ENCODE measurements at places on chromosomes 16 and 17.

GRCh38 chr17:34135841-34136240, 119.2 kb upstream of the CCL2 start:
- no peak for DNase-seq

- DNase-seq, result no peak
These were observed 390.3 kb downstream of the CPPED1 start for GRCh38 chr16:12413393-12413792.

- no peak for DNase-seq
These were observed 3.6 kb downstream of the MAP2K4 start for GRCh38 chr17:12024327-12024726.

DNA sequence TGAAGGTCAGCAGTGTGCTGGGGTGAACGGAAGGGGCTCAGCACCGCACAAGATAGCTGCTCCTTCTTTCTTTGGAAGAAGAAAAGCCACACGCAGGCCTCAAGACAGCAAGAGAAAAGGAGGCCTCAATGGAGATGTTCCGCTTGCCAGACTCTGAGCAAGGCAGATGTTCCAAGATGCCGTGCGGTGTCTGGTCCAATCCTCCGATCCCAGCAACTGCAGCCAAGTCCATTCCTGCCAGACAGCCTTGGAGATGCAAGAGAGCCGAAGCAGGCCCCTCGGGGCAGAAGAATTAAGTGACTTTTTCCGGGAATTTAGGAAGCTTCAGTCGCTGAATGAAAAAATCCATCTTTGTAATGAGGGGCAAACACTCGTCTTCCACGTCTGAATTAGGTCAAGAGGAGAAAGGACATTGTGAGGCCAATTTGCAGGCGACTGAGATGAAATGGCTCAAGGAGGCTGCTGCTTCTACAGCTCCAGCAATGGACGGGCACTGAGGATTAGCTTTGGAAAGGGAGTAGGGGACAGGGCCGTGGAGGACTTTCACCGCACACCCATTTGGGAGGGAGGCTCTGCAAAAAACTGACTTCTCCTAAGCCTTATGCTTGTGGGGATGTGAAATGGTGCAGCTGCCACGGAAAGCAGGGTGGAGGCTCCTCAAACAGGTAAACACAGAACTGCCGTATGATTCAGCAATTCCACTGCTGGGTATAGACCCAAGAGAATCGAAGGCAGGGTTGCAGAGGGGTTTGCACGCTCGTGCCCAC, 44.7 kb downstream of the RPH3AL start:
- no peak for DNase-seq

DNA sequence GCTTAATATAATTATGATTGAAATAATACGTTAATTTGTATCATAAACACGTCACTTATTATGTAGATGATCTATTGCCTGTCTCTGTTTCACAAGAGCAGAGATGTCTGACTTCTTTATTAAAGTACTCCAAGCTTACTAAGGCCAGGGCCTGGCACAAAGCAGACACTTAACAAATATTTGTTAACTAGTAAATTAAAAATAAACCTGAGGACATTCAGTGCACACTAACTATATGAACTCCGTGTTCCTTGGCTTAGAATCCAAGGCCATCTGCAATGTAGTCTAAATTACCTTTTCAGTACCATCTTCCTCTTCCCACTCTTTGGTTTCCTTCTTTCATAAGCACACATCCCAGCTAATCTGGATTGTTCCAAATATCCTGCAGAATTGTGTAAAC, 210.8 kb upstream of the SOX9 start:
- DNase-seq, result no peak

GRCh38 chr16:80056324-80056723, 455.8 kb upstream of the MAF start:
- no peak for DNase-seq

DNA sequence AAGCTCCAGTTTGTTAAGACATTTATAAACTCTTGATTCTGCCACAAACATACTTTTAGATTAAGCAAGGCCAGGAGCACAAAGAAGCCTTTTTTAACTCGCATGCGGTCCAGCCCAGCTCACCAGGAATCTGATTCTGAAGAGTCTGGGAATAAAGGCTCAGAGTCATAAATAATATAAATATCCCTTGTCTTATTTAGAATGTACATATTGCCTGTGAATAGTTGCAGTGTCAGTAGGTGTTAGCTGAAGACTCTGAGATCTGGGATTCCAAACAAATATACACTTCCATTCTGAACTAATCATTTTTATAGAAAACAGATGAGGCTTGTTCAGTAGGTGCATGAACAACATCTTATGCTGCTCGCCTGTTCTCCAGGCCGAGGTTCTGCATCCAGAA, 59.1 kb upstream of the ELAC2 start:
- no peak for DNase-seq

- no peak for DNase-seq
These were observed 38.2 kb downstream of the PLCG2 start for GRCh38 chr16:81817296-81817695.

DNA sequence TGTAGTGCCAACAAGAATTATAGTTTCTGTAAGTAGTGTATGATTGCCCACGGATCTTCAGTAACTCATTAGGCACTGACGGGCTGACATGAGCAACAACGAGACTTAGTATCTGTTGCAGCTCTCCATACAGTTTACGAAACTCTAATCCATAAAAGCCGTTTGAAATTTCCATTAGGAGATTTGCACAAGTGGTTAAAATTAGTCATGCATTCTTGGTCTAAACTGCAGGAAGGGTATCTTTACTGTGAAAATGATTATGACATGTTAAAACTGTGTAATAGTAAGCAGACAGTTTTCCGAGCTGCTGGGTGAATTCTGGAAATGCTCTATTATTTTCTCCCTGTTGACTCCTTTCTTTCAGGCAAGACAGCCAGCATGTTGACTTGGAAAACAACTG, 605.0 kb downstream of the WWOX start:
- DNase-seq, result no peak

- DNase-seq, result no peak
These were observed 797 bp upstream of the RAB11FIP3 start for GRCh38 chr16:424623-425081.

DNA sequence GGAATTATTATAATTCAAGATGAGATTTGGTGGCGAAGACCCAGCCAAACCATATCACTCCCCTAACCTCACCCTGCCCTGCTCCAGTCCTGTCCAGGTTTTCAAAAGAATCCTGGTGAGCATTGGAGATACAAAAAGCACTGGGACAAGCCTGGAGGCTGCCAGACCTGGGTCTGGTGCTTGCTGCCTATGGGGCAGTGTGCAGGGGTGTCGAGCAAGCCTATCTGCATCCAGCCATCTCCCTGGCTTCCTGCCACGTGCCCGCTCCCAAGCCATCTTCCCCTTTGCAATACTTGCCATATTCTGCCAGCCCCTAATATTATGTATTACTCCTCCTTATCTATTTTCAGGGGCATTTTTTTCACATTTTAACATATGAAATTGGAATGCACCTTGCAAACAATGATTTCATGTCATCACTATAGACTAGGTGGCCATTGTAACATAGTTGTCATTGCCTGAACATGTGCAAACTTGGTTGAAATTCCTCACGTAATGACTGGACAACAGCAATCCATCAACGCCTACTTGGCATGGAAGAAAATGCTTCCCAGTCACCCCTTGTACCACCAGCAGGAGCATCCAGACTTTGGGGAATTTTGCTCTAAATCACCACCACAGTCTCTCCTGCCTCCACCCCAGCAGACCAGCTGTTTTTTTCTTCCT, 8.1 kb upstream of the KDM8 start:
- DNase-seq, result no peak

GRCh38 chr16:49024016-49024415, 257.6 kb downstream of the CBLN1 start:
- DNase-seq, result no peak

- no peak for DNase-seq
These were observed 16.2 kb downstream of the MYBBP1A start for GRCh38 chr17:4539025-4539424.

DNA sequence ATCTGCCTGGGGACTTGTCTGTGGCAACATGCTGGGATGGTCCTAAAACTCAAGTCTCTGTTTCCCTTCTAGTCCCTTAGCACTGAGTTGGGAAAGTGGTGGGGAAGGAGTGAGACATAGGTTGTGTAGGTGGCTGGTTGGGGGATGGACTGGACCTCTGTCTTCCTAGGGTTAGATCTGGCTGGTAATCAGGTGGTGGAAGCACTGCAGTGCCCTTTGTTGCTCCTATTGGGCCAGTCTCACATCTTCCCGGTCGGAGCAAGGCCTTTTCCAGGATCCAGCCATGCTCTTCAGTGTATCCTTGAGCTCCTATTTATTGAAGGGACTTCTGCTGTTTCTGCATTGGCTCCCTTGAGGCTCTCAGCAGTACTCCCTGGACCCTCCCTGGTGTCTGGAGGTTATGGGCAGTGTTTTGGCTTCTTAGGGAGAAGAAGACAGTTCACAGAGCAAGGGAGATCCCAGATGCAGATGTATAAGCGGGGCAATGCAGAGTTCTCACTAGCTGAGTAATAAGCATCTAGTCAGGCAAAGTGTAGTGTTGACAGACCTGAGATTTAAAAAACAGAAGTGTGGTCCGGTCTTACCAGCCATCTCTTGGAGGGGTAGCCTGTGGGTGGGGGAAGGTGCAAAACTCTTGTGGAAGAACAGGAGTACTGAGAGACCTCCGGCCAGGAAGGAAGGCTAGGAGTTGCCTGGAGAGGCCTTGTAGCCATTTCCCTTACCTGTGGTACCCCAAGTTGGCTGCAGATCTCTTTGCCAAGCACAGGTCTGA, 1.3 kb upstream of the NUTF2 start:
- DNase-seq, result peak; percentile 29

- peak; percentile 30 for DNase-seq
These were observed 70.0 kb upstream of the PMFBP1 start for GRCh38 chr16:72241930-72242329.

DNA sequence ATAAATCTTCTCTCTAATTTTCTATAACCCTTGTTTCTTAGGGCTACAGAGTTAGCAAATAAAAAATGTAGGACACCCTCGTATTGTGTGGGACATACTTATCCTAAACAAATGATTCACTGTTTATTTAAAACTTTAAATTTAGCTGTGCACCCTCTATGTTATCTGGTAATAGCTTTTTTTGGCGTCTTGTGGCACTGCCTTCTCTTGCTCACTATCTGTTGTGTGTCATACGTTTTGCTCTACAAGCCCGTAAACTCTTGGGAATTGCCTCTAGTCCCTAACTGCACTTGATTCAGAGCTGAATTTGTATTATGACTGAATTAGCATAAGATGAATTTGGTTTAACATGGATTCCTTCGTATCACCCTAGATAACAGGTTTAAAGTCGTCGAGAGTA, 144.3 kb upstream of the MYOCD start:
- no peak for DNase-seq

GRCh38 chr16:56226187-56226586, 34.9 kb downstream of the GNAO1 start:
- no peak for DNase-seq

DNA sequence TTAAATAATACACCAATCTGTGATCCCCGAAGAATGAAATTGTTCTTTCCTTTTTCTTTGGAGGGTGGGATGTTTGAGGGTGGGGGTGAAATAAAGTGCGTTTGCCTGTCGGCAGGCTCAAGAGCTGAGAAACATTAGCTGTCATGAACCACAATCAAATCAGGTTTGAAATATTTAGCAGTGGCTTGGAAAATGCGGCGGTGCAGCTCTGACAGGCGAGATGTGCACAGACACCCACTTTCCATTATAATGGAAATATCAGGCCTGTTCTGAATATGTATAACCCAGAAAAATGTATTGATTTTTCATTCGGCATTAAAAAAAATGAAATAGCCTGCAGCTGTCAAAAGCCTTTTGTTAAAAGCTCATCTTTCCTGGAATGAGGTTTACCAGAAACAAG, 212.8 kb downstream of the ZFHX3 start:
- no peak for DNase-seq

DNA sequence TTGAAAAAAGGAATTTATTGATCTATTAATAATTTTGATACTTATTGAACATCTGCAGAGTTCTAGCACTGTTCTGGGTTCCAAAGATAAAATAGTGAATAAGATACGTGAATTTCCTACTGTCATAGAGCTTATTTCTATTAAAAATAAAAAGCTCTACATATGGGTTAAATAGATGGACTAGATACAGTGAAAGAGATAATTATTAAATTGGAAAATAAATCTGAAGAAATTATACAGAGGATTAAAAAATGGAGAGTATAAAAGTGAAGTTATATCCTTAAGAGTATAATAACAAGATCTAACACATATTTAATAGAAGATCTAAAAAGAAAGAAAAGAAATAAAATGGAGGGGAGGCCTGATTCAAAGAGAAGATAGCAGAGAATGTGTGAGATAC, 10.1 kb upstream of the ABCA5 start:
- DNase-seq, result no peak

- DNase-seq, result peak; percentile 30
These were observed 15.2 kb upstream of the CA4 start for GRCh38 chr17:60134396-60135150.

- DNase-seq, result peak; percentile 74
These were observed 16.4 kb upstream of the SMIM36 start for GRCh38 chr17:55527540-55528118.

- DNase-seq, result peak; percentile 85
These were observed 5.0 kb upstream of the ALDH3A1 start for GRCh38 chr17:19753051-19753509.

GRCh38 chr17:30337393-30337999, 3.6 kb upstream of the TMIGD1 start:
- DNase-seq, result peak; percentile 53

GRCh38 chr17:13182854-13183253, 165.0 kb upstream of the ELAC2 start:
- no peak for DNase-seq

DNA sequence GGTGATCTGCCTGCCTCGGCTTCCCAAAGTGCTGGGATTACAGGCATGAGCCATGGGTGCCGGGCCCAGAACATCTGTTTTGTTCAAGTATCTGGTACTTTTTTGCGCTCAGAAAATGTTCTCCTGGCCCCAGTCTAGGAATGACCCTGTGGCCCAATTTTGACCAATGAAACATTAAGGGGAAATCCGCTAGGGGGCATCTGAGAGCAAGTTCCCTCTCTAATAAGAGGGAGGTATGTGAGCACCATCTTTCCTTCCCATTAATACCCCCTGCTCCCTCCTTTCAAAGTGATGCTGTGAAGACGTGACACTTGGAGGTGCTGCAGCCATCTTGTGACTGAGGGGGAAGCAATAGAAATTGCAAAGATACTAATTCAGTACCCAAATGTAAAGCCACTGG, 16.5 kb upstream of the CLEC3A start:
- DNase-seq, result peak; percentile 5

- peak; percentile 5 for DNase-seq
These were observed 213.7 kb downstream of the COPRS start for GRCh38 chr17:31645351-31645750.

DNA sequence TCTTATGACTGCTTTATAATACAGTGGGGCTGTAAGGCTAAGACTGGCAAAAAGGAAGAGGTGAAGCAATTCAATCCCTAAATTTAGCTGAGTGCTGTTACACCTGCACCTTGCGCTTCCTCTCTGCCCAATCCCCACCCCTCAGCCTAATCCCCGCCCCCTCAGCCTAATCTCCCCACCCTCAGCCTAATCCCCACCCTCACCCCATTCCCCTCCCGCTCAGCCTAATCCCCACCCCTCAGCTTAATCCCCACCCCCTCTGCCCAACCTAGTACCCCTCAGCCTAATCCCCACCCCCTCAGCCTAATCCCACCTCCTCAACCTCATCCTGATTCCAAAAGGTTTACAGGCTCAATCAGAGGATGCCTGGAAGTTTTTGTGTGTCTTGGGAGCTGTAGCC, 155.5 kb downstream of the PMP22 start:
- no peak for DNase-seq
